ENCODE measurements at places on chromosomes 6 and 20.

DNA sequence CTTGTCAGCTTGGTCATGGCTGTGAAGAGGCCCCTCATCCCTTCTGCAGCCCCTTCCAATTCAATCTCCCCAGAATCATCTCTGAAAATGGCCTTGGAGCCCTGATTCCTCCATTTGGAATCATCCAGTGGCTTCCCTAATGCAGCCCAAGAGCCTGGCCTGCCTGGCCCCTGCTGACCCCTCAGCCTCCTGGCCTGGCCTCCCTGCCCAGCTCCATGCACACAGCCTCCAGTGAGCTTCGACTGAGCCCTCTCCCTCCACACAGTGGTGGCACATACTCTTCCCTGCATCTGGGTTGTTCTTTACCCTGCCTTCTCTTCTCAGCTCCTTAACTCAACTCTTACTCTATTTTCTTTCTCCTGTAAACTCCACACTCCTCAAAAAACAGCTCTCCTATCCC is 120.9 kb downstream of the ANKRD60 start:
- DNase-seq, result no peak

GRCh38 chr6:107132330-107132954 is 17.1 kb upstream of the BEND3 start:
- no peak for DNase-seq

DNA sequence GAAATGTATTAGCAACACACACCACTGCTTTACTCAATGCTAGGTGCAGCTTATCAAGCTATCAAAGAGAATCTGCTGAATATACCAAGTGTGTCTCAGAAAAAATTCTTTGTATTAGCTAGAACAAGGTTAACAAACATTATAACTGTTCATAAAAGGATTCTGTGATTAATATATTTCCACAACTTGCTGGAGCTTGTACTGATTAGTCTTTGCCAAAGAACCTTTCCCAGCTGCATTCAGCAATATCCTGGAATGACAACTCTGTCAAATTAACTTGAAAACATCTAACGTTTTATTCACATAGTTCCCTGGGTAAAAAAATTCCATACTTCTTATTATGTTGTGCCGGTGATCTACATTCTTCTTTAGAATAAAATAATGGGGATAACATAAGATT is 252.7 kb downstream of the FOXC1 start:
- DNase-seq, result no peak

- peak; percentile 44 for DNase-seq
Observed at GRCh38 chr6:116531675-116532570, 13.6 kb downstream of the TRAPPC3L start.

GRCh38 chr20:46914789-46915379 is 20.2 kb downstream of the EYA2 start:
- DNase-seq, result no peak

DNA sequence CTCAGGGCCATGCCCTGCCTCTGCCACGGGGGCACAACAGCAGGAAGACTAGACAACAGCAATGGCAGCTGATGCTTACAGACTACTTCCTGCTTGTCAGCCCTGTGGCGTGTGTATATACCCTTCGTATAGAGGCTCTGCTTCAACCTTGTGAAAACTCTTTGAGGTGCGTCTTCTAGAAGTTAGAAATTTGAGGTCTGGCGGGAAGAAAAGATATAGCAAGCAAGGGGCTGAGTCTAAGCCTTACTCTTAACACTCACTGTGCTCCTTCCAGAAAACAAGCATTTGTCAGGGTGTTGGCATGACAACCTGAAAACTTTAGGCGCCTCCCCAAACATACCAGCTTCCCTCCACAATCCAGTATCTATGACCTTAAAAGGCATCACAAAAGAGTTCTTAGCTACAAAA is 33.3 kb downstream of the JPH2 start:
- DNase-seq, result no peak

DNA sequence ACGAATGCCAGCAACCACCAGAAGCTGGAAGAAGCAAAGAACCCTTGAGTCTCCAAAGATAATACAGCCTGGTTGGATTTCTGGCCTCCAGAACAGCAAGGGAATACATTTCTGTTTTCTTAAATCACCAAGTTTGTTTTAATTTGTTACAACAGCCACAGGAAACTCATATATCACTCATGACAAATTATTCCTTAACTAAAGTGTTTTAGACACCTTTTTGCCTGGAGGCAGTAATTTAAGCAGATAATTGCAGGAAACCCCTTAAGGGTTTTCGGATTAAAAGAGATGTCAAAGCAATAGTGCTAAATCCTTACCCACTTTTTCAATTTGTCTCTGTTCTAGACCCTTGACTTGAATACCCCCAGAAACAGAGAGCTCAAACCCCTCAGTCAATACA is 1050.0 kb downstream of the EPHA7 start:
- DNase-seq, result no peak

DNA sequence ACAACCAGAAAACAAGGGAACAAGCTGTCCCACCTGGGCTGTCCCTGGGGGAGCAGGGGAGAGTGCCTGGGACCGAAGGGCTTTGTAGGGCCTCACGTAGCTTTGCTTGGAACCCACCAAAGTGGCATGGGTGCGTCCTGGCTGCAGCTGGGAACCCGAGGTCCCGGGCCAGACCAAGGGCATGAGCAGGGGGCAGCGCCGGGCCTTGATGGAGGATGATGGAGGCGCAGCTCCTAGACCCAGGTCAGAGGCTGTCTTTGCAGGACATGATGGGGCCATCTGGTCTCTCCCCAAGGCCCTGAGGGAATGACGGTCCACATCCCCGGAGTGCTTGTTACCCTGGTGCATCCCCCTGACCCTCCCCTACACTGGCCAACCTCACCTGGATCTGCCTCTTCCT is 7.6 kb upstream of the OSBPL2 start:
- no peak for DNase-seq

DNA sequence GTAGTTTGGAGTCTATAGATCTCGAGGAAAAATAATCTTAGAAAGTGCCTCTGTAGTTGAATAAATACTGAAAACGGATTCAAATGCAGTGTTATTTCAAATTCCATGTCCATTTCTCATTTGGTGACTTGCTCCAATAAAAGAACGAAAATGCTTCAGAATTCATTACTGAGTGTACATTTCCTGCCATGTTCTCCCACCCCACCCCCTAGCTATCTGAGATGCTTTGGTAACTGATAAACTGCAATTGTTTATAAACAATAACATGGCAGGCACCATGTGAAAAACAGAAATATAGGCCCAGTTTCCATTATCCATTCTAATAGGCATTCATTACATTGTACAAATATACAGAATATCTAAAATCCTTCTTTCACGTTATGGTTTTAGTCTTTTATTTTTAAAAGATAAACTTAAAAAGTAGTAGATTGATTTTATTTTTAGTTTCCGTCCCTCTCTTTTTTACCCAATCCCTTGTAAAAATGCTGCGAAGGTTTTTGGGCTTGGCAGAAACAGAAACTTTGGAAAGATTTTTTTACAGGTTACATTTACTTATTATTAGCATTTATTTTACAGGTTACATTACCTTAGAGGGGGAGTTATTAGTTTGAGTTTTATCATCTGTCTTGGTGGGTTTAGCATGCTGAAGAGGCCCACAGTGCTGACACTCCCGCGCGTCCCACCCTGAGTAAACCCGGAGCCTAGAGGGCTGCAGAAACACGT is 1.5 kb downstream of the FAM162B start:
- DNase-seq, result no peak

DNA sequence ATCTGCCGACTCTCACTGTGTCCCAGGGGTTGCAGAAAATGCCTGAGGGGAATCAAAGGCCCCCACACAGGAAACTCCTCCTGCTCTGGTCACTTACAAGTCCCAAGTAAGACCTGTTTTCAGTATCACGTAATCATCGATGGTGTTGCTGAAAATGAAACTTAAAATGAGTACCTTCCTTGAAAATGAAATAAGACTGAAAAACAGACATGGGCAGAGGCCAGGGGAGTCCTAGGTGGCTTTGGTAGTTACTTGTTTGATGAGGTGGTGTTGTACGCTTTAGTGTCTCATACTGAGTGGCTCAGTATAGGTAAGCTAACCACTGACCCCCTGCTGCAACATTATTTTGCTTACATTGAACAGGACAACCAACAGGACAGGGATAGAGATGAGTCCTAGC is 43.0 kb upstream of the SYNCRIP start:
- no peak for DNase-seq

DNA sequence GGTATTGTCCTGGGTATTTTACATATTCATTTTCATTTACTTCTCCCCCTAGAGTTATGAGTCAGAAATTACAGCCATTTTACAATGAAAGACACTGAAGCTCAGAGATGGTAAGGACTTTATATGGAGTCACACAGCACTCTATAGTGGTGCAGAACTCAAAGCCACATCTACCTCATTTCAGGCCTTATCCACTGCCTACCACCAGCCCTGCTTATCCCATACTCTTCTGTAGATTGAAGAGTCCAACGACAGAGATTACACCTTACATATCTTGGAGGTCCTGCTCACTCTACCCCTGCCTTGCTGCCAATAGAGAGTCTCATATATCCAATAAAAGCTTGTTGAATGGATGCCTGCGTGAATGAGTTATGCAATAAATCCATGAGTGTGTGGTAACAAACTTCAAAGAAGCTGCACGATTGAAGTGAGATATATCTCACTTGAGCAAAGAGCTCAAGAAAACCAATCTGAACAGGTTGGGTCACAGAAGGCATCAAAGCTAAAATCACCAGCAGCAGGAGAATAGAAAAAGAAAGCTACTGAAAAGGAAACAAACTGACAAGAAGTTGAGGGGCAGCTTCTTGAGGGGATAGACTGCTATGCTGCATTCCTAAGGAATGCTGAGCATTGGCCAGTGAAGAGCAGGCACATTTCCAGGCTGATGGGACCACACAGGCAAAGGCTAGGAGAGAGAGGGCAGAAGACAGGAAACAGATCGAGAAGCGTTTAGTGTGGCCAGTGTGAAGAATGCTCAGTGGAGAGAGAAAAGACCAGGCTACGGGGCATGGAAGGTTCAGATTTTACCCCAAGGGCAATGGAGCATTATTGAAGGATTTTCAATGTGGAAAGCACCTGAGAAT is 585.6 kb downstream of the DHX35 start:
- no peak for DNase-seq

DNA sequence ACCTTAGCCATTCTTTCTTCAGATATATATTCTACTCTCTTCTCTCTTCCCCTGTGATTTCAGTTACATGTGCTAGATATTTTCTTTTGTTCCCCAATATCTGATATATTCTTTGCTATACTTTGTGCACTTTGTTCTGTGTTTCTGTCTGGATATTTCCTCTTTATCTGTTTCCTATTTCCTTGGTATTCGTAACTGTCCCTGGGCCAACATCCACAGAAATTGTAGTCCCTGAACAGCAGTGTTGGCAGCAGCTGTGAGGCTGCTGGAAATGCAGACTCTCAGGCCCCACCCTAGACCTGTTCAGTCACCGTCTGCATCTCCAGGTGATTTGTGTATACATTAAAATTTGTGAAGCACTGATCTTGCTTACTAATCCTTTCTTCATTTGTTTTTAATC is 522.9 kb upstream of the SOX4 start:
- no peak for DNase-seq

DNA sequence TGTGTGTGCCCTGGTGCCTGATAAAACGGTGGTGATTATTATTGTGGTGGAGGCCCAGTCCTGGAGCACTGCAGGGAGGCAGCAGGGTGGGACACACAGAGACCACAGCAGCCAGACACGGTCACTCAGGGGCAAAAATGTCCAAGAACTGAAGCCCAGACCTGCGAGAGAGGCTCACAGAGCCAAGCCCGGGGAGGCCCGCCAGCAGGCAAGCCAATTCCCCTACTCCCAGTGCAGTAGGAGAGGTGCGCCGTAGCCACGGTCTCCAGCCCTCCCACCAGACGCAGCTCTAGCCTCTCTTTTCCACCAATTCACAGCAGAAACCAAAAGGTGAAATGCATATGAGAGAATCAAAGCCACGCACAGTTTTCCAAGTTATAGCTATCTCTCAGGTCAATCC is 179.4 kb upstream of the TAB2 start:
- DNase-seq, result no peak

GRCh38 chr6:114007516-114007915 is 36.6 kb upstream of the HDAC2 start:
- DNase-seq, result no peak

DNA sequence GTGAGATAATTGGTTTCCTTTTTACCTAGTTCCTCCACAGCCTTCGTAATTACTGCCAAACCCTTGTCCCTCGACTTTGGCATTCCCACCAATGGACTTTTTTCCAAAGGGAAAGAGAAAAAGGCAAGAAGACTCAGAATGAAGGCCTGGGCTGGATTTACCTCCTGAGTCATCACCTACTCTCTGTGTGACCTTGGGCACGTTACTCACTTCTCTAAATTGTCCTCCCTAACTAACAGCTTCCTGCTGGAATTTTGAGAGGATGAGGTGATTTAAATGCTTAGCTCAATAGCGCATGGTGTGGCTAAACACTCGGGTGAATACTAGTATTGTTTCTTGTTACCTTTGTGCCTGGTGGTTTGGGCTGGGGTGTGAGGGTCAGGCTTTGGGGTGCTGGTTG is 146.6 kb downstream of the DHX35 start:
- DNase-seq, result no peak

- DNase-seq, result no peak
Observed at GRCh38 chr6:127249621-127250020, 17.0 kb upstream of the RNF146 start.

DNA sequence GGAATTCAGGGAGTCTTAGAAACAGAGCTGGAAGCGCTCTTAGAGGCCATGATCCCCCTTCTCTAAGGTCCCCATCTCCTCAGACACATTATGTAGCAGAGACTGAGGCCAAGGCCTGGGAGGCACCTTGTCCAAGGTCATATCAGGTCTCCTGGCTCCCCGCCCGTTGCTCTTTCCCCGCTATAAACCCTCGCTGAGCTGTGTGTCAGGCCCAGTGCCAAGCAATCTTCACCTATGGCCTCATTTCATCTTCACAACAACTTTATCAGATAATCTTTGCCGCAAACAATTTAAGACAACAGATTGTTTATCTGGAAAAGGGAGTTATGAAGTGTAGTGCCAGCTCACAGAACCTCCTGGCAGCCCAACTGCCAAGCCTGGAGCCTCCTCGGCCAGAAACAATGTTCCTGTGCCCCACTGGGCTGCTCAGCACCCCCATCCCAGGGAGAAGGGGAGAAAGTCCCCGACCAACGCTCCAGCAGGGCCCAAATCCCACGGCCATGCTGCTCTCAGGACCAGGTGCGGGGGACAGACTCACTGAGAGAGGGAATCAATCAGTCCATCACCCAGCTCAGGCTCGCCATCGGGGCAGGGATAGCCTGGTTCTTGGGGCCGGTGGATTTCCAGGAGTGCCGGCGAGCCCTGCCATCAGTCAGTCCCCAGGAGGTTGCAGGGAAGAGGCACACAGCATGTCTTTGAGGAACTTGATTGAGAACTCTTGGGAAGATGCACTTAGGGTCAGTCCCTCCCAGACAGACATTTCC is 16.9 kb upstream of the FANCE start:
- no peak for DNase-seq

- DNase-seq, result no peak
Observed at GRCh38 chr6:137846274-137846673, 20.8 kb upstream of the TNFAIP3 start.

GRCh38 chr20:49701916-49702315 is 11.8 kb downstream of the B4GALT5 start:
- no peak for DNase-seq

DNA sequence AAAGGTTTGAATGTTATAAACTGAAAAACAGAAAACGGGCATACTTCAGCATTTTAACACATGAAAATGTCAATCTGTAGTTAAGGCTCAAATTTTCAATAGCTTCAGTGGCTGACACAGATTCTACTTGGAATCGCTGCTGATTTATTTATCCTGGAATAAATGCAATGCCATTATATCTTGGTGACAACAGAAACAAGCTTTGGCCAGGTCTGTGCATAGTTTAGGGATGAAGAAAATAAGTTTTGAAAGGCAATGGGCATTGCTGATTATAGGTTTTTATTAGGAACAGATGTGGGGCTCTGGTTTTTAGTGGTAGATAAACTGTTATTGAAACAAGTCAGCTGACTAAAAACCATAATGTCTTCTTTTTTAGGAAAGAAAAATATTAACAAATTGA is 96.8 kb upstream of the SOX4 start:
- no peak for DNase-seq

All from GDM1 (cell line).